ENCODE measurements at places on chromosomes 1 and 21.

- H3K27me3 ChIP-seq: peaks cover 27% of the 10 kb centered on the region
- H3K36me3 ChIP-seq: no peaks in the 10 kb centered on the region
- no peak for DNase-seq
Observed at GRCh38 chr1:34380526-34381124, 203.9 kb downstream of the C1orf94 start.

GRCh38 chr1:245609354-245610150 is 454.8 kb downstream of the KIF26B start:
- no peak overlapping the region for H3K4me3 ChIP-seq
- H3K27me3 ChIP-seq: no peaks in the 10 kb centered on the region
- no peaks in the 10 kb centered on the region for H3K36me3 ChIP-seq
- H3K4me1 ChIP-seq: peaks cover 23% of the 10 kb centered on the region

DNA sequence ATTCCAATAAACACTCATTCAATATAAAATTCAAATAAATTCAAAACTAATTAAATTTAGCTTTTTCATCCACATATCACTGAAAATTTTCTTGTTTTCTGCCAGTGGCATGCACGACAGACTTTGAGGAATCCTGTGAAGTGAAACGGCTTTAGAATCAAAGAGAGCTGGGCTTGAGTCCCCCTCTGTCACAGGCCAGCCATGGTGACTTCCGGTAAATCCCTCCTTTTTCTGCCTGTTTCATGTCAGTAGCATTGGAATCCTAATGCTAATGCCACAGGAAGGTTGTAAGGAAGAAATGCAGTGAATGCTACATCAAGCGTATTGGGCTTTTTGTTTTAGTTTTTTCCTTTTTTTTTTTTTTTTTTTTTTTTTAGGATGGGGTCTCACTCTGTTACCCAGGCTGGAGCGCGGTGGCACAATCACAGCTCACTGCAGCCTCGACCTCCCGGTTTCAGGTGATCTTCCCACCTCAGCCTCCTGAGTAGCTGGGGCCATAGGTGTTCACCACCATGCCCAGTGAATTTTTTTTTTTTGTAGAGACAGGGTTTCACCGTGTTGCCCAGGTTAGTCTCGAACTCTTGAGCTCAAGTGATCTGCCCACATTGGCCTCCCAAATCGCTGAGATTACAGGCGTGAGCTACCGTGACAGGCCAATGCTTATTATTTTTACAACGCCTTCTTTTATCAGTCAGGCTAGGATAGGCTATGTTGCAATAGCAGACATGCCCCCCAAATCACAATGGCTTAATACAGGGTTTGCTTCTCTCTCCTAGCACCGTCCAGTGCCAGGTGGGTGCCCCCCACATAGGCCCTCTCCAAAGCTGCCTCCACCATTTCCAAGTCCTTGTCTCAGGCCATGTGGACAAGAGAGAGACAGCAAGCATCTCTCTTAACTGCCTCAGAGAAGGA is 3.6 kb upstream of the MATN1 start:
- peaks cover 22% of the 10 kb centered on the region for H3K4me1 ChIP-seq
- no peak overlapping the region for H3K27ac ChIP-seq
- H3K27me3 ChIP-seq: no peaks in the 10 kb centered on the region
- DNase-seq: no peak
- H3K36me3 ChIP-seq: peaks cover 4% of the 10 kb centered on the region

- H3K36me3 ChIP-seq: no peaks in the 10 kb centered on the region
- H3K27me3 ChIP-seq: no peaks in the 10 kb centered on the region
- no peak overlapping the region for H3K27ac ChIP-seq
- no peaks in the 10 kb centered on the region for H3K4me1 ChIP-seq
- H3K4me3 ChIP-seq: no peak overlapping the region
- DNase-seq: no peak
Observed at GRCh38 chr1:14413819-14414490, 184.5 kb upstream of the KAZN start.

DNA sequence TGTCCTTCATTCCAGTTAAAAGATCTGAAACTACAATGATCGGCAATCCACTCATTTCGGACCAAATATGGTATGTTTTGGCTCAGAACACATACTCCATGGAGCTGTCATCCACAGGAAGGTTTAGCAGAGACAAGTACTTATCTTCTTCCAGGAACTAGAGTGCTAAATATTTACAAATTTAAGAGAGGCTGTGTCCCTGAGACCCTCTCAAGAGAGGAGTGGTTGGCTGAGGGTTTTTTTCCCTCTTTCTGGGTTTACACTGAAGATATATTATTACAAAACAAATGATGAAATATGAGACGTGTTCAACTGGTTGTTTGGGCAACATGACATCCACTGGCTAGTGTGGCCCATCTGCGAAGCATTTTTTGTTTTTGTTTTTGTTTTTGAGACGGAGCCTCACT is 25.9 kb upstream of the NID1 start:
- DNase-seq: no peak
- no peak overlapping the region for H3K27ac ChIP-seq
- no peaks in the 10 kb centered on the region for H3K27me3 ChIP-seq
- no peaks in the 10 kb centered on the region for H3K36me3 ChIP-seq
- H3K4me3 ChIP-seq: no peak overlapping the region

DNA sequence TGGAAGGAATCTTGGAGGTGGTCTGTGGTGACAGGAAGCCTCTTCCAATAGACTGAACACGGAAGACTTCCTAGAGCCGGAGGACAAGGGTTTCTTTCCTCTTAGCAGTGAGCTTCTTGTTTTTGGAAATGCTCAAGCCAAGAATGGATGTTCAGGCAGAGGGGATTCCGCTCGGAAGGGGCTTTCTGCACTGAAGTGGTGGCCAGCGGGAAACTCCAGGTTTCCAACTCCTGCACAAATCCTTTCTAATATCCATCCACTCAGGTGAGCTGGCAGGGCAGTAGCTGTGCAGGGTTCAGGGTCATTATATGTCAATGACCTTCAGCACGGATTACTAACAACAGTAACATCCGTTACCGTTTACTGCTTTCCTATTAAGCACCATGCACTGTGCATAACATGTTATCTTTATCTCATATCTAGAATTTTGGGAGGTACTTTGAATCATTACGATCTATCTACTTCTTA is 573 bp upstream of the CPT2 start:
- H3K27ac ChIP-seq: no peak overlapping the region
- no peaks in the 10 kb centered on the region for H3K27me3 ChIP-seq

GRCh38 chr1:108107658-108108057 is 92.5 kb downstream of the SLC25A24 start:
- no peaks in the 10 kb centered on the region for H3K36me3 ChIP-seq
- H3K27me3 ChIP-seq: no peaks in the 10 kb centered on the region
- H3K4me1 ChIP-seq: no peaks in the 10 kb centered on the region
- peak; percentile 76 for DNase-seq
- H3K4me3 ChIP-seq: no peak overlapping the region

DNA sequence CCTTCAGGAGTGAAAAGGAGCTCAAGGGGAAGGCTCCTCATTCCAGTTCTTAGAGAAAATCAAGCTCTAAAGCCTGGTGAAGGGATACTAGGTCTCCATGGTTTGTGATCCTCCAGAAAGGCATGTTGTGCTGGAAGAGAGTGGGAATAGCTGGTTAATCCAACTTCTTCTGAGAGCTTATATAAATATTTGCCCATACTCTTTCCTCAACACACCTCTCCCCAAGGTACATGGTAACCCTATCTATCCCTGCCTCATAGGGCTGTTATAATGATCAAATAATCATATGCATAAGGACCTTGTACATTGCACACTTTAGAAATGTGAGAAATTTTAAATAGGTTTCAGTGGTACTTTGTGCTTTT is 14.6 kb downstream of the XKR8 start:
- peaks cover 3% of the 10 kb centered on the region for H3K4me1 ChIP-seq
- no peak overlapping the region for H3K4me3 ChIP-seq
- H3K36me3 ChIP-seq: peaks cover 56% of the 10 kb centered on the region
- no peak overlapping the region for H3K27ac ChIP-seq
- no peak for DNase-seq
- H3K27me3 ChIP-seq: no peaks in the 10 kb centered on the region

DNA sequence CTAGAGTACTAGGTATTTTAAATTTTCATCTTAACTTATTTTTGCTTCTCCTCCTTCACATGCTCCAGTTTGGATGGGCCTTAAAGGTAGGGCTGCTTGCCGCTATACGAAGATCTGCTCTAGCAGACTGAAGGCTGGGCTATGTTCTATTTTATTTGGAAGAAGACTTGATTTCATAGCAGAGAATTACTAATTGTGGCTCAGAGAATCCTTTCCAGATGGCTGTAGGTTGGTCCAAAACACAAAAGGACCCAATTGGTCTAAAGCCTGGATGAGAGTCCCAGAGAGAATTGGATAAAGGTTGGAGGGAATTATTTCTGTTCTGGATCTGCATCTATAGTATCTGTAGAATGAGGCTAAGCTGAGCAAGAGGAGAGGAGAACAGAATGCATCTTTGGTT is 719.4 kb upstream of the PTBP2 start:
- H3K27me3 ChIP-seq: no peaks in the 10 kb centered on the region
- no peaks in the 10 kb centered on the region for H3K36me3 ChIP-seq
- H3K4me1 ChIP-seq: no peaks in the 10 kb centered on the region
- H3K27ac ChIP-seq: no peak overlapping the region
- no peak overlapping the region for H3K4me3 ChIP-seq

DNA sequence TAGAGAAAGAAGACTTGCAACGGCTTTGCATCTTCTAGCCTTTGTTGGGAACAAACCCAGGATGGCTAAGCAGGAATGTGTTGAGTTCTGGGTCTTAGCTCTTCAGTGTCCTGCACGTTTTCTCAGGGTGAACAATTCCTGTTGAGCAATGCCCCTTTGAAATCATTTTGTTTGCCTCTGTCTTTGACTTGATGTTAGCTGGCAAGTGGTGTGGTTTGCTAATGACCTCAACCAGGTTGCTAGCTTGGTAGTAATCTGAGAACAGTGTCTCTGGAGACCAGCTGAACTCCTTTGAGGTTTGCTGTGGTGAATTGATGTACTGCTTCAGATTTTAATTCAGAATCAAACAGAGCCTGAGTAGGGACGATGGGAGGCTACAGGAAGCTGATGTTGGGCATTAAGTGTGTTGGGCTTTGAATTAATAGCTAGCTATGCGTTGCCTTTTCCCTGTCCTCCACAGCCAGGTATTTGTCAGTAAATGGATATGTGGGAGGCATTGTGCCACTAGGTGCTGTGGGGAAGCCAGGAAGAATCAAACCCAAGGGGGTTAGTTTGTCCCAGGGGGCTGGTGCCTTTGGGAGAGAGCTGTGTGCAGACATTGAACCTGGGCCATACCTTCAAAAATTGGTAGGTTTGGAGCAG is 23.3 kb upstream of the SRSF10 start:
- no peak overlapping the region for H3K27ac ChIP-seq
- no peaks in the 10 kb centered on the region for H3K4me1 ChIP-seq
- H3K36me3 ChIP-seq: no peaks in the 10 kb centered on the region
- no peak overlapping the region for H3K4me3 ChIP-seq

- DNase-seq: no peak
- H3K27me3 ChIP-seq: no peaks in the 10 kb centered on the region
- no peaks in the 10 kb centered on the region for H3K4me1 ChIP-seq
- H3K4me3 ChIP-seq: no peak overlapping the region
Observed at GRCh38 chr21:44437696-44438431, 17.4 kb upstream of the LRRC3 start.

DNA sequence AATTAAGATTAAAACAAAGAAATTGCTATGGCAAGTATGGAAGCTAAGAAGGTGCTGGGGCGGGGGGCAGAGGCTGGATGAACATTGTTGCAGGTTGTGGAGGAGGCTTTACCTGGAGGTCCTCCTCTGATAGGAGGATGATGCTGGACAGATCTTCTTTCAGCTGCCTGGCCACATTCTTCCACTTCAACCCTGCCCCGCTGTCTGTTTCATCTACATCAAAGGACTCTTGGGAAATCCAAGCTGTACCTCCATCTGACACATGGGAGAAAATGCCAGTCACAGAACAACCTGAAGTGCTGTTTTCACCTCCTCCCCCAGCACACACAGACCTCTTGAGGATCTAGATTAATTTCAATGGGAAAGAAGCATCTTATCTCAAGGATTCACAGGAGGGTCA is 5.3 kb downstream of the DFFA start:
- H3K4me3 ChIP-seq: no peak overlapping the region
- DNase-seq: no peak
- H3K36me3 ChIP-seq: peaks cover 51% of the 10 kb centered on the region
- H3K27ac ChIP-seq: no peak overlapping the region

DNA sequence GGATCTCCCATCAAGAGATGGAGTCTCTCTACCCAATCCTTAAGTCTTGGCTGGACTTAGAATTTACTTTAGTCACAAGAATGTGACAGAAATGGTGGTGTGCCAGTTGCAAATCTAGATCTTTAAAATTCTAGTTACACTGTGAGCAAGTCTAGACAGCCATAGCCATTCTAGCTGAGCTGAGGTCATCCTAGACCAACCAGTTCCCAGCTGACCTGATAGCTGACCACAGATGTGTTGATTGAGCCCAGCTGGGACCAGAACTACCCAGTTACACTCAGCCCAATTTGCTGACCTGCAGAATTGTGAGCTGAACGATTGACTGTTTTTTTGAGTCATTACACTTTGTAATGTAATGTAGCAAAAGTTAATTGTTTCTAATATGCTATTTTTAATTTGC is 251.8 kb downstream of the ADGRL2 start:
- H3K27me3 ChIP-seq: no peaks in the 10 kb centered on the region
- H3K4me3 ChIP-seq: no peak overlapping the region
- no peaks in the 10 kb centered on the region for H3K4me1 ChIP-seq
- no peak for DNase-seq

DNA sequence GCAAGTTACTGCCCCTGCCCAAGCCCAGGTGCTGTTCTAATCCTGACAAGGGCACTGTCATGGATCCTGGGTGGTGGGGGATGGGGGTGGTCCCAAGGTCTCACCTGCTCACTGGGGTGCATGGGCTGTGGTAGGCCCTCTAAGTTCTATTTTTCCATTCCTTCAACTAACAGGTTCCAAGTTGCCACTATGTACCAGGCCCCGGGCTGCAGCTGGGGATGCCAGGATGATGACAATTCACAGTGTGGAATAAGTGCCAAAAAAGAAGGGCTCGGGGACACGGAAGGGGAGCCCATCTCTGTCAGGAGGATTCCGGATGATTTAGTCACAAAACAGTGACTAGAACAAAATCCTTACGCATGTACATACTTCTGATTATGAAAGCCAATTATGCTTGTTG is 76.0 kb downstream of the STUM start:
- H3K27ac ChIP-seq: no peak overlapping the region
- H3K4me3 ChIP-seq: no peak overlapping the region
- no peaks in the 10 kb centered on the region for H3K36me3 ChIP-seq
- no peaks in the 10 kb centered on the region for H3K27me3 ChIP-seq
- H3K4me1 ChIP-seq: peaks cover 4% of the 10 kb centered on the region

DNA sequence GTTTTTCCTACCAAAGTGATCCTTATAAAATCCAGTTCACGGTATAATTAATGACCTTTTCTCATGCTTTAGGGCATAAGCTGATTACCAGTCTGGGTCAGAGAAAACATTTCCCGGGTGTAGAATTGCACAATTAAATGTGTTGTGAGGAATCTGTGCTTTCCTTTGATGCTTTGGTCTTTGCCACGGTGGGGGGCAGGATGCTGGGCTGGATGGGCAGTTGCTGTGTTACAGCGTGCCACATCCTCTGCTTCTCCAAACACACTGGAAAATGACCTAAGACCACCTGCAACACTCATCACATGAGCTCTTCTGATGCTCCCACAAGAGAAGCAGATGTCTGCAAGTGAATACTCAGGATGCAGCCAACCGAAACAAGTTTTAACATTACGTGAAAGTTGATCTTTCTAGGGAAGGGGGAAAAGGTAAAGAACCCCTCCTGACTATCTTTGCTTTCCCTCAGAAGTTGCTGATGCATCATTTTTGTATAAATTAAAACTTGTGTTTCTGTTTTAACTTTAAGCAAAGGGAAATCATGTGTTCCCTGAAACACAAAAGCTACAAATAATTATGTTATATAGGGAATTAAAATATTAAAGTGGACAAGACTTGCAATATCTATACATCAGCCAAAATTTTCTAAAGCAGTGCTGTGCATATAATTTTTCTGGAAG is 515.3 kb upstream of the NR5A2 start:
- DNase-seq: no peak
- no peaks in the 10 kb centered on the region for H3K4me1 ChIP-seq
- H3K4me3 ChIP-seq: no peak overlapping the region
- no peaks in the 10 kb centered on the region for H3K36me3 ChIP-seq
- no peaks in the 10 kb centered on the region for H3K27me3 ChIP-seq

Data from common myeloid progenitor, CD34-positive (primary cell).